ENCODE measurements at places on chromosomes 1 and 21.

DNA sequence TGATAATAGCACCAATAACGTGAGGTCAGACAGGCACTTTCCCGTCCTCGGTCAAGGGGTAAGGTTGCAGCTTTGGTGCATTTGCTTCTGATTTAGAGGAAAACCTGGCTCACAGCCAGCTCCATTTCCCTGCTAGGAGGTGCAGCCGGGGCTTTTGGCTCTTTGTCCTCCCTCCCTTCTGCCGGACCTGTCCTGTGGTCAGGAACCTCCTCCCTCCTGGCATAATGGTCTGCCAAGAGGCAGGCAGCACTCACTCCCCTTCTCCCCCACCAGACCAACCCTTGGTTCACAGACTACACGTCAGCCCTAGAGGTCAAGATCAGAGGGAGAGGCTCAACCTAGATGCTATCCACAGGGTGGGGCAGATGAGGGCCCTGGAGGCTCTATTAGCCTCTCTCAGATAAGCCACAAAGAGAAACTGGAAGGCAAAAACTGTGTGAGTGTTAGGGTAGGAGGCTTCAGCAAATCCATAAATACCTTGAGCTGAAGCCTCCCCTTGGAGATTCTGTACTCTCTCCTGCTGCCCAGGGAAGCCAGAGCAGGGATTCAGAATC is 64.8 kb downstream of the PLXNA2 start:
- DNase-seq: no peak

GRCh38 chr21:18759751-18760161 is 356.2 kb upstream of the TMPRSS15 start:
- DNase-seq: no peak

GRCh38 chr1:88595355-88596002 is 88.6 kb upstream of the PKN2 start:
- no peak for DNase-seq

- DNase-seq: no peak
Observed at GRCh38 chr21:43341378-43342161, 85.4 kb downstream of the SIK1 start.

DNA sequence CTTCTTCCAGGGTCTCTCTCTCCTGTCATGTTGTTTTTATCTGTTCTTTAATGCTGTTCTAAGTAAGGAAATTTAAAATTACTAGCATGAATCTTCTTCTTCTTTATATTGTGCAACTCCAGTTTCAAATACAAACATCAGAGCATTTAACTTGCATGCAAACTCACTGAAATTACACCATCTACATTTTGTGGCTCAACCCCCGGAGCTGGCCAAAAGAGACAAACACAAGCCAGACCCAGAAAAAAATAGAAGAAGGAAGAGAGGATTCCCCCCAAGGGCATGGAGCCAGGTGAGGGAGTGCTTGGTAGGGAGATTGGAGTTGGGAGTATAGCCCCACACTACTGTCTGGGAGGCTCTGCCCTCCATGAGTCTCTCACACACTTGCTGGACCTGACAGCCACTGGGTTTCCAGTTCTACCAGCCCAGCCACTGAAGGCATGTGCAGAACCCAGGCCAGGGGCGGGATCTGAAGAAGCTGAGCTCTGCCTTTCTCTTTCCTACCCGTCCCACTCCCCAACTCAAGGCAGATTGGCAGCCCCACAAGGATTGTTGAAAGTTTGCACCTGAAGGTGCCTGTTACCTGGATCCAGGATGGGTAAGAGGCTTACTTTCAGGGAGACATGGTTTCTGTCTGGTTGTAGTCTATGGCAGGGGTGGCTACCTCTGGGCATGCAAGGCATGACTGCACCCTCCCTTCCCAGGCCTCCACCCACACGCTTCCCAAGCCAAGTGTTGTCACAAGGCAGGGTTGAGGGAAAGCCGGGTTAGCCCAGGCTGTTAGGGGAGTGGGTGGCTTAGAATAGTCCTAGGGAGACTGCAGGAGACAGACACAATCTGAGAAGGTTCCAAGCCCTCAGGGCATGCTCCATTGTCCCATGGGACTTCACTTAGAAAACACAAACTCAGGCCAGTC is 297.2 kb downstream of the TGFB2 start:
- no peak for DNase-seq

DNA sequence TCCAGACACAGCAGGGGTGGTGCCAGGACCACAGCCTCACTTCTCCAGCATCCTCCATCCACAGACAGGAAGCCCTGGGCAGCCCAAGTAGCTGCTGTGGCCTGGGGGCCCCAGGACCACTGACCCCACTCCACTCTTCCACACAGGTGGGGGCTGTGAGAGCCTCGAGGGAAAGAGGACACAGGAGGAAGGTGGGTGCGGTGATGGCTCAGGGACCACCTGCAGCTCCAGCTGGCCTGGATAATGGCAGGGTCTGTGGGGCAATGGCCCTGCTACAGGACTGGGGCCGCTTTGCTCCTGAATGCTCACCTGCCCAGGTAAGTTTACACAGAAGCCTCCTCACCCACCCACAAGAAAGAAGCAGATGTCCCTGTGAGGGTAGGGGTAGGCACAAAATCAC is 18.3 kb upstream of the PRSS38 start:
- no peak for DNase-seq

DNA sequence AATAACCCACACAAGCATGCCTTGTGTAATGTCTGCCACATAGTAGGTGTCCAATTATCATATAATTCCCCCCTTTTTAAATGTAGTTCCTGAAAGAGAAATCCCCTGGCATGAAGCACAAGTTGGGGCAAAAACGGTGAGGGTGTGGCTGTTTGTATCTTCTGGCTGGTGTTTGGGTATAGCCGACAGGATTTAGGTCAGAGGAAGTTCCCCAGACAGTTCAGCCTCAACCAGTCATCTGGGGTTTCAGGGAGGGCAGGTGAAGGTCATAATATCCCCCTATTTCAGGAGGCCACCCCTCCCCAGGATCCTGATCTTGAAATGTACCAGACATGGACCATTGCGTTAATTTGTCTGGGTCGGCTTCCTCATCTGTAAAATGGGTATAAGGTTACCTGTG is 29.1 kb upstream of the JUN start:
- DNase-seq: no peak

DNA sequence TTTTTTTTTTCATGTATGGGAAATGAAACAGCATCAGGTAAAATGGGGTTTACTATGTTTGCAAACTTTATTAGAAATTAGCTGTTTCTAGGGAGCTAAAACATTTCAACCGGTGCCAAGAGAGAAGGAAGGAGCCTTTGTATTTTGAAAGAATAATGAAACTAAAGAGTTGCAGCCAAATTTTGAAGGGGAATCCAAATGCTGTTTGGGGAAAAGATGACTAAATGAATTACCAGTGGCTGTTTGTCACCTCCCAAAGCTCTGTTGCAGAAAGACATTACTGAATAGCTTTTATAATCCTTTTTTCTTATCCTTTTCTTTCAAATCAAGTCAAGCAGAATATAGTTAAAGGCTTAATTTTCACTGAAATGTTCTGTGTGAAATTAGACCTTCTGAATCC is 591.3 kb upstream of the ADGRL2 start:
- no peak for DNase-seq

DNA sequence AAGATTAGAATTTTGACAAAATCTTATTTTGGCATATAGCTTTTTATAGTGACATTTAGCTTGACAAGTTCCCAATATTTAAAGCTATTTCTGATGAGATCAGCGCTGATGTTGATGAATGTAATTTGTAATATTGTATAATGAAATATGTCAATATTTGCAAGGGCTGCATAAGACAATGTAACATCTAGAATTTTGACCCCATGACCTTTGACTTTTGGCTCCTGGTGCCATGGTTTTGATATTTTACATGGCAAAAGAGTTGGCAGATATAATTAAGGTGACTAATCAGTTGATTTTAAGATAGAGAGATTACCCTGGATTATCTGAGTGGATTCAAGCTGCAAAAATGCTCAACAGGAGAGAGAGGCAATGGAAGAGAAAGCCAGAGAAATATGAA is 63.9 kb downstream of the DUSP10 start:
- no peak for DNase-seq

- DNase-seq: no peak
Observed at GRCh38 chr1:17412093-17412870, 27.2 kb downstream of the RCC2 start.

DNA sequence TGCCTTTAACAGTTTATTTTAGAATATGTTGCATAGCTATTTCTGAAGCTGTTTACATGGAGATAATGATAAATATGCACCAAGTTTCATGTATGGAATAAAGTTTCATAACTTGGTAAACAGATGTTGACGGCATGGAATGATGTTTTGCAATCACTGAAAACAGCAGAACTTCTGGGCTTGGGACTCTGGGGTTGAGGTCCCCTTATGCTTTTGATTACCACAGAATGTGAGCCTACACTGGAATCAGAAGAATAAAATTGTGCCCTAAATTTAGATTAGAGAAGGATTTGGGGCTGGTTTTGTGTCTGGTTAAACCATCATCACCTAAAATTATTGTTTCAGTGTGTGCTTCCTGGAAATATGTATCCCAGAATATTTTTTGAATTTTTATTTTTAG is 11.1 kb downstream of the KRTAP24-1 start:
- no peak for DNase-seq

DNA sequence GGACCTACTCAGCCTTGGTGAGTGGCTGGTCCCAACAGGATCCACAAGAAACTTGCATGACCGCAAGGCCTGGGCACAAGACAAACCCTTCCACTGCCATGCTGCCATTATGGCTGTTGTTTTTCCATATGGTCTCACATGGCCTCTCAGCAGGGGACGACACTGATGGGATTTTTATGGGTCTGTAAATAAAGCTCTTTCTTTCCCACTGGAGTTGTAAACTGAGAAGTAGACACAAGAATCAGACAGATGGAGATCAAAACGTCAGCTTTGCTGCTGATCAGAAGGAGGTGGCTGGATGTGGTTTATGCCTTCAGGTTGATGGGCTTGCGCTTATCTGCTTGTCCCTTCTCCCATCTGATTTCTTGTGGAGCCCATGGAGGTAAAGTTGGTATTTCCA is 138.1 kb upstream of the KCNJ6 start:
- DNase-seq: no peak

DNA sequence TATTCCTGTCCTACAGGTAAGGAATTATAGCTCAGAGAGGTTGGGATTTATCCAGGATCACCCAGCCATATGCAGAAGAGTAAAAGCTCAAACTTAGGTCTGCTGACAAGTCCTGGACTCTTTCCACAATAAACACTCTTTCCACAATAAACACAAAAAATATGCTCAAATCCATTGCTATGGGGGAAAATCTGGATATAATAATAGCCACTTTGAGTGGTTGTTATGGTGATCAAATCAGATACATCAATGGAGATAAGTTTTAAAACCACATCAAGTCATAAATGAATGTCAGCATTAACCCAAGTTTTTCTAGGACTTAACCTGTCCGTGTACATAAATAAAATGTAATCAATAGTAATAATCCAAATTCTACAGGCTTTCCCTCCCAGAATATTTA is 22.3 kb upstream of the TTF2 start:
- DNase-seq: no peak

DNA sequence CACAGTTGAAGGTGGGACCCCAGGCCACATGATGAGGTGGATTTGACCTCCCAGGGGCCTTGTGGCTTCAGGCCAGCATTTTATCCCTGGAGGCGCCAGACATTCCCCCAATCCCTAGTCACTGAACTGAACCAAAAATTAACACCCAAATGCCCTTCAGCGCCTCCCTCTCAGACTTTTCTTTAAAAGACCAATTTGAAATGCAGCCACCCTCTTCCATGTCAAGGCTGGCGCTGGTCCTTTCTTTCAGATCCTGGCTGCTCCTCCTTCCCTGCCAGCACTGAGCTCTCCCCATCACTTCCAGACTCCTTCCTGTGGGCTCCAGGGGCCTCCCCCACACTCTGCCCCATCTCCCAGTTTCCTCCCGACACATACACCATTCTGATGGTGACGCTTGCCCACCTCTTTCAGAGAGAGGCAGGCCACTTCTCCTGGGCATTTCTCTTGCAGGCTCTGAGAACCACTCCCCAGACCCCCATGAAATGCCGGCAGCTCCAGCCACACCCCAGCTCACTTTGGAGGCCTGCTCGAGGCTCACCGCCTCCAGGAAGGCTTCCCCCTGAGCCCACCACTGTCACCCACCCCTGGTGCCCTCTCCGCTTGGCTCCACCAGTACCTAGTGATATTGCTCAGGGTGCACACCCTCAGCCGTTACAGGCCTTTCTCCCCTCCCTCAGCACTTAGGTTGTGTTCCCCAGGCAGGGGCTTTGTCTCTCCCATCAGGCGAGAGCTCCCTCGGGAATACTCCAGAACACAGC is 27.0 kb downstream of the NAV1 start:
- no peak for DNase-seq

DNA sequence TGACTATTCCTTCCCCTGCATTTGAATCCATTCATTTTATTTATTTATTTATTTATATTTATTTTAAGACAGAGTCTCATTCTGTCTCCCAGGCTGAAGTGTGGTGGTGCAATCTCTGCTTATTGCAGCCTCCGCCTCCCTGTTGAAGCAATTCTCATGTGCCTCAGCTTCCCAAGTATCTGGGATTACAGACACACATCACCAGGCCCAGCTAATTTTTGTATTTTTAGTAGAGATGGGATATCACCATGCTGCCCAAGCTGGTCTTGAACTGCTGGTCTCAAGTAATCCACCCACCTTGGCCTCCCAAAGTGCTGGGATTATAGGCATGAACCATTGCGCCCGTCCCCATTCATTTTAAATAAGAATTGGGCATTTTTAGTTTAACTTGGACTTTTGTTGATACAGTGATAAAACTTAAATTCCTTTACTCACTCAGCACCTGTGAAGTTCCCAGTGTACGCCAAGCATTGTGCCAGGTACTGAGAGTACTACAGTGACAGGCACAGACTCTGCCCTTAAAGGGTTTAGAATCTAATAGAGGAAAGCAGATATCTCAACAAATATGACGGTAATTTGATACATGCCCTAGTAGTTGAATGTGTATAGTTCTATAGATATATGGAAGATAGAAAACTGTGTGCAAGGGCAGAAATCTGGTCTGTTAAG is 90.5 kb downstream of the PTPRC start:
- no peak for DNase-seq

- DNase-seq: no peak
Observed at GRCh38 chr1:242425232-242425631, 99.3 kb downstream of the PLD5 start.

DNA sequence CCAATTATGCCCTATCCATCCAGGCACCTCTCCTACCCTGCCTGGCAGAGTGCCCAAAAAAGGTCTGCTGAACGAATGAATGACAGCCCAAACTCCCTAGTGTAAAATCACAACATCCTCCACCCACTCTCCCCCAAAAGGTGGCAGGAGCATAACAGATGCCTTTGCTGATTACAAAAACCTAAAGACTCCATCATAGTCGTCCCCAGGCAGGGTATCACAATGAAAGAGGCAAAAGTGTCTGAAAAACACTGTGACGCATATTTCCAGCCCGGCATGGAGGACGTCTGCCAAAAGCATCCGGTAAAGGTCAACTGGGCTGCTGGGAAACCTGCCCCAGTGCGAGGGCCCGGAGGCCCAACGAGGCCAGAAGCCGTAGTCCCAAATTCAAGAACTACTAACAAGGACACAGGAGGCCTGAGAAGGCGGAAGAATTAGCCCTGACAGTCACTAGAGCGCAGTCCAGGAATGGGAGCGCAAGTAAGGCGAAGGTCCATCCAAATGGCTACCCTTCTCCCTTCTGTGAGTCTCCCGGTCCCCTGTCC is 576 bp downstream of the SMIM12 start:
- DNase-seq: no peak

- no peak for DNase-seq
Observed at GRCh38 chr1:91795591-91796389, 90.2 kb downstream of the TGFBR3 start.

Measured in right kidney (tissue), 9 donors.